ENCODE measurements at places on chromosomes 16 and 17.

GRCh38 chr17:15649861-15650421 is 30.4 kb upstream of the FBXW10B start:
- DNase-seq = no peak

GRCh38 chr16:4634768-4635167 is 10.1 kb downstream of the MGRN1 start:
- no peak for DNase-seq

- DNase-seq = no peak
Measured at GRCh38 chr16:50696575-50697420, 3.4 kb downstream of the NOD2 start.

- peak; percentile 98 for DNase-seq
Measured at GRCh38 chr16:19086322-19087199, 19.1 kb downstream of the COQ7 start.

- DNase-seq = peak; percentile 49
Measured at GRCh38 chr17:32007463-32008298, 498 bp downstream of the LRRC37B start.

GRCh38 chr17:74361230-74362068 is at the start of gene BTBD17:
TSS of gene BTBD17 (minus strand) at chr17:74361868. CDS start at chr17:74361819, 49 bp downstream.
- peak; percentile 33 for DNase-seq

GRCh38 chr17:49198211-49198610 is 12.2 kb downstream of the GNGT2 start:
- DNase-seq = no peak

- no peak for DNase-seq
Measured at GRCh38 chr16:65123396-65124211, 1.7 kb upstream of the CDH11 start.

- DNase-seq = peak; percentile 65
Measured at GRCh38 chr17:39667945-39668924, at the start of gene PNMT. TSS of gene PNMT (plus strand) at chr17:39668453. CDS start at chr17:39668476, 23 bp downstream.

GRCh38 chr16:88373211-88373610 is 9.5 kb upstream of the ZNF469 start:
- DNase-seq = no peak

GRCh38 chr17:30354701-30355100 is 20.8 kb upstream of the TMIGD1 start:
- DNase-seq = no peak

DNA sequence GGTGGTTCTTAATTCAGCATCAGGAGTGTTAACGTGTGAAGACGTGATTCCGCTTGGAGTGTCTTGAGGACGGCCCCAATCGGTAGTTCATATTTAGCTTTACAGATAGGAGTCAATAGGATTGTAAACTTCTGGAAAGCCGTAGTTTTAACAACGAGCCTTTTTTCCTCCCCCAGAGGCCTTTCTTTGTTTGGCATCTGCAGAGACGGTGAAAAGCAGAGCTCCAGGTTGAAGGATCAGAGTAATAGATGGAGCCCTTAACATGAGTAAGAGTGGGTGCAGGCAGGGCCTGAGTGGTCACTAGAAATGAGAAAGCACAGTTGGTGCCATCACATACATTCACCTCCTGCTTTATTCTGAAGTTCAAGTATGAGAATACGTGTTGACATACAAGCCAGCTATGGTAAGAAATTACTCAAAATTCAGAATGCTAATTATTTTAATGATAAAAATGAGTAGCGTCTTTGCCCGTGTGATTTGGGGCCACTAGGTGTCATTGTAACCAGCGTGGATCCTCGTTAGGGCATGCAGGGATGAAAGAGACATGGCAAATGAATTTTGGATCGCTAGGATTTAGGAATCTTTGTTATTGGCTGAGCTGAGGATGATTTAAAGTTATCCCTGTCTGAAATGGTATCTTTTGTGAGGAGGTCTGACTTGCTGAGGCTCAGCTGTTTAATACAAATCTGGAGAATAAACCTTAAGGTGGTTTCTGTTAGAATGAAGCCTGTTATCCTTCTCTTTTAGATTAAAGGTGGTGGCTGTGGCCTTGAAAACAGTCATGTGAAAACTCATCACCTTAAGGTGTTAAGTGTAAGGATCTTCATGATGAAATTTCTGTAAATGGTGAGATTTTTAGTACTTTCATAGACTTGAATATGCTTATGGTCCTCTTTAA is 18.6 kb downstream of the PRCD start:
- peak; percentile 17 for DNase-seq

- no peak for DNase-seq
Measured at GRCh38 chr16:87725596-87726235, 40.1 kb downstream of the KLHDC4 start.

DNA sequence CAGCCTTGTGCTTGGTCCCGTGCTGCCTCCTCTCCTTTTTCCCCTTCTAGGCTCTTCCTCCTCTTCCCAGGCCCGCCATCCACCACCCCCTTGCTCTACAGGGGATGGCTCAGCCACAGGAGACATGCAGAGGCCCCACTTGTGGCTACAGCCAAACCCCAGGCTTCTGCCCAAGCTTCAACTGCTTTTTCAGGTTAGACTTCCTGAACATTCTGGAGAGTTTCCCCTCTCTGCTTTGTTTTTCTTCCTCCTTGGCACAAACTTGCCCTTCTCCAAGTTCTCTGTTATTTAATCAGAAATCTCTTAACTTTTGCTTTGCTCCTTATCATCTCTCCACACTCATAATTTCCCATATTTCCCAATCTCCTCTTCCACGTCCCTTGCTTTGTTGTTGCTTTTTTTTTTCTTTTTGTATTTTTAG is 18.3 kb upstream of the HAS3 start:
- DNase-seq = no peak

DNA sequence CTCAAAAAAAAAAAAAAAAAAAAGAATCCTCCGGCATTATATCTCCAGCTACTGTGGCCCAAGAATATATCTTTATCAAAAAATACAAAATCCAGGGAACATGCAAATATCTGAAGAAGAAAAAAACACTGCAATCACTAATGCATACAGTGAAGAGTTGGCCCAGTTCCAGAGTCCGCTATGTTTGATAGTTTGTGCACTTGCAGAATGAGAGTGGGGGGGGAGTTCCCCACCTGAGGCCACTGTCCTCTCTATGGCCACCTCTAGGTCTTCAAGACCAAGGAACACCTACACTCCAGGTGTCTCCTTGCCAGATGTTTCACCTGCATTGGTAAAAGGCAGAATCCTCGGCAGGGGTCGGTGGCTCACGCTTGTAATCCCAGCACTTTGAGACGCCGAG is 4.0 kb downstream of the ZNF785 start:
- DNase-seq = no peak

DNA sequence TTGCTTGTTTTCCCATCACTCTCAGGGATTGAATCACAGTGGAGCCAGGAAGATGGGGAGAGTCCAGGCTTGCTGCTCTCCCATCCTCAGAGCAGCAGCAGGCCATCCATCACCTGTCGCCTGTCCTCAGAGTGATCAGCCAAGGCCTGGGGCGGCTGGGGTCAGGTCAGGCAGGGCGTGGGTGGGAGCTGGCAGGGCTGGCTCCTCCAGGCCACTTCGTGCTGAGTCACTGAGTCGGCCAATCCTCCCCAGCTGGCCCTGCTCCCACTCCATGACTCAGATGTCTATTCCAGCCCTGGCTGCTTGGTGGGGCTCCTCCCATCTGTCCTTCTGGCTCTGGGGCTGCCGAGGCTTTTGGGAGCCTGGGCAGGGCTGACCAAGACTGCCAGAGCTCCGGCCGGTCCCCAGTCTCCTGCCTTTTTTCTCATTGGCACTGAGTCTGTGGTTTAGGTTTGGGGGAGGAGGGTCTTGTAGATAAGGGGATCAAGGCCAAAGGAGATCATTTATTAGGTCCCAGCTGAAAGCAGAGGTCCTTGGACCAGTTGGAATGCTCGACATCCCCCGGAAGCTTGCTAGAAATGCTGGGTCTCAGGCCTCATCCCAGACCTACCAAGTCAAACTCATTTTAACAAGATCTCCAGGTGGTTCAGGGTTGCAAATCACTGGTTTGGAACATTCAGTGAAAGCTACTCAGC is 72.7 kb downstream of the ABCC1 start:
- DNase-seq = no peak

- DNase-seq = no peak
Measured at GRCh38 chr17:59719526-59719925, 12.1 kb downstream of the VMP1 start.

DNA sequence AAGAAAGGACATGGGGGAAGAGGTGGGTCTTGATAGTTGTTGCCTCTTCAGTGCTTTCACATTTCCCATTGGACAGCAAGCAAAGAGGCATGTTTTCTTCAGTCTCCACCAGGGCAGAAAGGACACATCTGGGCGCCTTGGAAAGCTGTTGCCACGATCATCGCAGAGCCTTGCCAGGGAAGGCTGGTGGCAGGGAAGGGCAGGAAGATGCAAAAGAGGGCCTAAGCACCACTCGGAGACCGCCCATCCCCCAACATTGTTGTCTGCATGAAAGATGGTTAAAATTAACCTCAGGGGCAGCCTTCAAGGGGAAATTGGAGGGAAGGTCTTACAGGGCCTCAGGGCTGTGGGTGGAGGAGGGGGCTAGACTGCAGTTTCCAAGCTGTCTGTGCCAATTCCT is 114.2 kb downstream of the SOX9 start:
- DNase-seq = no peak

DNA sequence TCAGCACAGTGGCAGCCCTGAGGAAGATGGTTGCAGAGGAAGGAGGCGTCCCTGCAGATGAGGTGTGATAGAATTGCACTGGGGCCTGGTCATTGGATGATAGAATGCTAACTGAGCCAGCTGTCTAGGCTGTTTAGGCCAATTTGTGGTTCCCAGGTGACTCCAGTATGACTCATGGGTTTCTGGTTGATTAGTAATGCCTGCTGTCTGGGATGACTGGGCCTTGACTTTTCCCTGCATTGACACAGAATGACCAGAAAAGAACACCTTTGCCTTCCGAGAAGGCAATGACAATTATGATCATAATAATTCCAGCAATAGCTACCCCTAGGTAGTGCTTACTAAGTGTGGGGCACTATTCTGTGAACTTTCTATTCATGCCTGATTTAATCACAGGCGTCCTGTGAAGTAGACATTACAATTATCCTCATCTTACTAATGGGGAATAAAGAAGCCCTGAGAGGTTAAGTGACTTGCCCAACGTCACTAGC is 31.5 kb downstream of the USP43 start:
- DNase-seq = no peak
